Motor neuron (in vitro differentiated cells): ENCODE measurements at places on chromosomes 3 and 15.

DNA sequence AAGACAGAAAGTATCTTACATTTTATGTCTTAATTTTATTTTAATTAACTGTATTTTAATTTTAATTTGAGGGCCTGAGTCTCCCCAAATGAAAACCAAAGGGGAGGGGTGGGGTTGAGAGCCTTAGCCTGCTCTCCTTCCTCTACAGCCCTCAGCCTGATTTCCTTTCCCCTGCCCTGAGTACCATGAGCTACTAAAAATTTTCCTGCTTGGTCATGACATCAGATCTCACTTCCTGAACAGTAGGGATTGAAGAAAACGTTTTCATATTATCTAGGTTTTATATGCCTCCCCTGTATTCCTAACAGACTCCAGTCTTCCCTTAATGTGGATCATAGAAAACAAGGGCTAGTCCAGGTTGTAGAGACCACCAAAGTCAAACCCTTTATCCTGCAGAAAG is 133.9 kb downstream of the MYLK start:
- no peak for ATAC-seq

DNA sequence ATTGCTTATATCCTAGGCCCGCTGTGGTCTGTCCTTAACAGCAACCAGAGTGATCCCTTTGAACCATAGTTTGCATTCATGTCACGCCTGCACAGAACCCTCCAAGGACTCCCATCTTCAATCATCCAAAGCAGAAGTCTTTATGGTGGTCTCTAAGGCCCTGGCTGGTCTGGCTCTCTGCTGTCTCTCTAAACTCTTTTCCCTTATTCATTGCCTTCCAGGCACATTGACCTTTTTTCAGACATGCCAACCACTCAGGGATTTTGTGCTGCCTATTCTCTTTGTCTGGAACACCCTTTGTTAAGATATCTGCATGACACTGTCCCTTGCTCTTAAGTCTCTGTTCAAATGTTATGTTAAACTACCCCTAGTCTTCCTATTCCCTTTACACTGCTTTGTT is 21.9 kb upstream of the ZBTB47 start:
- ATAC-seq, result peak; percentile 95

DNA sequence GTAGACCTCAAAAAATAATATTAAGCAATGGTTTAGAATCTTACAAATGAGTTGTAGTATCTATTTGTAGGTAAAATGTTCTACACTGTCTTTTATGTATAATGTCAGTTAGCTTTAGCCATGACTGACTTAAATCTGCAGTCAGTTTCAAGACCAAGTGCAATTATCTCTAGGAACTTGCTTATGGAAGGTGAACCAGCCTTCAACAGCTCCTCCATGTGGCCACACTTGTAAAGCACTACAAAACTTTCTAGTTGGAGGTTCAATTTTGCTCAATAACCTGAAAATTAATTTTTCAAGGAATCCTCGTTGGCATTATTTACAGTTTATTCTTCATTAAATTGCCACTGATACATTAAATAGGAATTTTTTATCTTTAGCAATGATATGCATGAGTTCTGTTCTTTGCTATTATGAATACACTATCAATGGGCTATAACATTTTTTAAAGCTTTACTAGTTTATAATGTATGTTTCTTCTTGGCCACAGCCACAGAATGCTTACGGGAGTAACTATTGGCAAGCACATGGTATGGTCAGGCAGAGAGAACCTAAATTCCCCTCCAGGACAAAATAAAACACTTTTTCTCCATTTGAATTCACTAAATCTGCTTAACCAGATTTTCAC is 315.3 kb upstream of the UBE2E2 start:
- ATAC-seq, result no peak

GRCh38 chr3:73452729-73453128 is 172.0 kb downstream of the PDZRN3 start:
- no peak for ATAC-seq

GRCh38 chr3:56976651-56977560 is 83.6 kb upstream of the SPATA12 start:
- ATAC-seq, result peak; percentile 87

GRCh38 chr15:27352136-27352535 is 381.2 kb downstream of the GABRG3 start:
- no peak for ATAC-seq

GRCh38 chr15:88637436-88637835 is 1.4 kb upstream of the ISG20 start:
- no peak for ATAC-seq

- ATAC-seq, result peak; percentile 88
Observed at GRCh38 chr3:176663837-176664831, 533.1 kb downstream of the TBL1XR1 start.
